ENCODE measurements at places on chromosomes 7 and 10.
A peak's percentile ranks its signal among the peaks of the same experiment; 100 is the strongest.

- H3K27ac ChIP-seq = no peak overlapping the region
- no peaks in the 10 kb centered on the region for H3K36me3 ChIP-seq
- no peaks in the 10 kb centered on the region for H3K4me1 ChIP-seq
- no peak for DNase-seq
- H3K27me3 ChIP-seq = no peaks in the 10 kb centered on the region
- H3K4me3 ChIP-seq = no peak overlapping the region
Measured at GRCh38 chr10:75525067-75525466, 93.6 kb downstream of the LRMDA start.

GRCh38 chr10:100004805-100005510, 4.8 kb downstream of the DNMBP start:
- no peaks in the 10 kb centered on the region for H3K36me3 ChIP-seq
- H3K4me1 ChIP-seq = peaks cover 2% of the 10 kb centered on the region
- H3K27me3 ChIP-seq = no peaks in the 10 kb centered on the region
- DNase-seq = no peak
- no peak overlapping the region for H3K27ac ChIP-seq

DNA sequence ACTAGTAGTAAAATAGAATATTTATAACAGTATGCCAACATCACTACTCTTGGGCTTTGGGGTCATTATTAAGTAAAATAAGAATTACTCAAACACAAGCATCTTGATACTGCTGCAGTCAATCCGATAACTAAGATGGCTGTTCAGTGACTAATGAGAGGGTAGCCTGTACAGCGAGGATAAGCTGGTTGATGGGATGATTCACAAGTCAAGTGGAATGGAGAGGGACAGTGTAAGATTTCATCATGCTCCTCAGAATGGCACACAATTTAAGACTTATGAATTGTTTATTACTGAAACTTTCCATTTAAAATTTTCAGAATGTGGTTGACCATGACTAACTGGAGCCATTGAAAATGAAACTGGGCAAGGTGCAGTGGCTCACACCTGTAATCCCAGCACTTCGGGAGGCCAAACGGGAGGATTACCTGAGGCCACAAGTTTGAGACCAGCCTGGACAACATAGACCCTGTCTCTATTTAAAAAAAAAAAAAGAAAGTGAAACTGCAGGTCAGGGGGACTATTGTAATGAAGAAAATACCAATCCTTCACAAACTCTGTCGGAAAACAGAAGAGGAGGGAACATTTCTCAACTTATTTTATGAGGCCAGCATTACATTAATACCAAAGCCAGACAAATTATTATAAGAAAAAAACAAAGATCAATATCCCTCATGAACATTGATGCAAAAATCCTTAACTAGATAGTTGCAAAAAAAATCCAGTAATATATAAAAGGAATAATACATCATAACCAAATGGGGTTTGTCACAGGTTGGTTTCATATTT, 11.2 kb downstream of the AVL9 start:
- DNase-seq = no peak
- no peak overlapping the region for H3K4me3 ChIP-seq
- no peaks in the 10 kb centered on the region for H3K36me3 ChIP-seq
- no peaks in the 10 kb centered on the region for H3K27me3 ChIP-seq
- H3K4me1 ChIP-seq = no peaks in the 10 kb centered on the region

GRCh38 chr10:92241158-92241500, 49.7 kb downstream of the CPEB3 start:
- H3K27me3 ChIP-seq = peaks cover 17% of the 10 kb centered on the region
- no peak for DNase-seq
- no peaks in the 10 kb centered on the region for H3K4me1 ChIP-seq
- H3K36me3 ChIP-seq = no peaks in the 10 kb centered on the region
- H3K4me3 ChIP-seq = peak overlapping the region; percentile 32

DNA sequence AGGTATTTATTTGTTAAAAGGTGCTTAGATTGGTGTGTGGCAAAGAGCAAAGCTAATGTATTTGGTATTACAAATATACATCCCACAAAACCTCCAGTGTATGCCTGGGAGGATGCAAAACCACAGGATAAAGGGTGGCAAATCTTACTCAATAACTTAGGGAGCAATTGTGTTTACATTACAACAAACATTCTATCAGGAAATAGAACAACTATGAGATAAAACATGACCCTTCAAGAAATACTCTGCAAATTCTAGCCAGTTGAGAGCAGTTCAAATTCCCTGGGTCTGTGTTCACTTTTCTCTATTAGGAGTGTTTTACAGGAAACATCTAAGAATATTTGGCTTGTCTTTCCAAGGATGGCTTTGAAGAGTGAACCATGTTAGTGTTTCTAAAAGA, 64.9 kb downstream of the CUL1 start:
- H3K4me3 ChIP-seq = no peak overlapping the region
- H3K36me3 ChIP-seq = peaks cover 3% of the 10 kb centered on the region
- H3K4me1 ChIP-seq = no peaks in the 10 kb centered on the region
- DNase-seq = no peak

DNA sequence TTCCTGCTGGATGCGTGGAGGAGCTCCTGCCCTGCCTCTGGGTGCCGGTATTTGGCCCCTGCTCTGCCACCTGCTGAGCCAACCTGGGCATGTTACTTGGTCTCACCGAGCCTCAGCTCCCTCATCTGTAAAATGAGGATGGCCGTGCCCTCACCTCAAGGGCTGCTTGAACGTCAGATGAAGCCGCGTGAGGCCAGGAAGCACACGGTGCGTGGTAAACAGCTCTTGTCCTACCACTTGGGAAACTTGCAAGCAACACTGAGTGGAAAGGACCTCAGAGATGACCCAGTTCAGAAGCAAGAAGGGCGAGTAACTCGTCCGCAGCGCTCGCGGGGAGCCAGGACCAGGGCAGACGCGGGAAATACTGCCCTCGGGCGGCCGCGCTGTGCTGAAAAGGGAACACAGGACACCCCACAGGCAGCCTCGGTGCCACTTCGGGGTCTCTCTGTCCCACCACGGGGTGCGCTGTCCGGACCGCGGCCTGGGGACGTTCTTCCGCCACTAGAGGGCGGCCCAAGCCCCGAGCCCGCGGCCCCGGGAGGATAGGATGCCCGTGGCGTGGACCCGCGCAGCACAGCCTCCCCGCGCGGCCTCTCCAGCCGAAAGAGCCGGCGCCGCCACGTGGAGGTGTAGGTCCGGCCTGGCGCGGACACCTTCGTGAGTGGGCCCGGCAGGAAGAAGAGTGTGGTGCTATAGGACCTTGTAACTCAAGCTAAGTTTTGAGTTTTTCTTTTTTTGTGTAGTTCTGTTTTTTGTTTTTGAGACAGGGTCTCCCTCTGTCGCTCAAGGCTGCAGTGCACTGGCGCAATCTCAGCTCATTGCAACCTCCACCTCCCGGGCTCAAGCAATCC, 94.1 kb downstream of the PRKAG2 start:
- H3K4me3 ChIP-seq = peak overlapping the region; percentile 8
- no peaks in the 10 kb centered on the region for H3K36me3 ChIP-seq
- no peak overlapping the region for H3K27ac ChIP-seq

GRCh38 chr7:47327698-47328391, 254.1 kb downstream of the TNS3 start:
- peaks cover 10% of the 10 kb centered on the region for H3K4me1 ChIP-seq
- no peaks in the 10 kb centered on the region for H3K36me3 ChIP-seq
- peak overlapping the region; percentile 34 for H3K4me3 ChIP-seq
- no peaks in the 10 kb centered on the region for H3K27me3 ChIP-seq

DNA sequence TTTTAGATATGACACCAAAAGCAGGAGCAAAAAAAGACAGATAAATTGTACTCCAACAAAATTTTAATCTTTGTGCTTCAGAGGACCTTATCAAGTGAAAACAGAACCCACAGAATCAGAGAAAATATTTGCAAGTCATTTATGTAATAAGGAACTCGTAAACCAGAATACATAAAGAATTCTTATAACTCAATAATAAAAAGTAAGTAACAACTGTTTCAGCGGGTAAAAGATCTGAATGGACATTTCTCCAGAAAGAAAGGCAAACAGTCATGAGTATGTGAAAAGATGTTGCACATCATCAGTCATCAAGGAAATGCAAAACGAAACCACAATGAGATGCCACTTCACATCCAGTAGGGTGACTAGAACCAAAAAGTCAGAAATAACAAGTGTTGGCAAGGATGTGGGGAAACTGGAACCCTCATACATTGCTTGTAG, 167.7 kb upstream of the KCTD7 start:
- no peak overlapping the region for H3K4me3 ChIP-seq
- no peaks in the 10 kb centered on the region for H3K4me1 ChIP-seq

DNA sequence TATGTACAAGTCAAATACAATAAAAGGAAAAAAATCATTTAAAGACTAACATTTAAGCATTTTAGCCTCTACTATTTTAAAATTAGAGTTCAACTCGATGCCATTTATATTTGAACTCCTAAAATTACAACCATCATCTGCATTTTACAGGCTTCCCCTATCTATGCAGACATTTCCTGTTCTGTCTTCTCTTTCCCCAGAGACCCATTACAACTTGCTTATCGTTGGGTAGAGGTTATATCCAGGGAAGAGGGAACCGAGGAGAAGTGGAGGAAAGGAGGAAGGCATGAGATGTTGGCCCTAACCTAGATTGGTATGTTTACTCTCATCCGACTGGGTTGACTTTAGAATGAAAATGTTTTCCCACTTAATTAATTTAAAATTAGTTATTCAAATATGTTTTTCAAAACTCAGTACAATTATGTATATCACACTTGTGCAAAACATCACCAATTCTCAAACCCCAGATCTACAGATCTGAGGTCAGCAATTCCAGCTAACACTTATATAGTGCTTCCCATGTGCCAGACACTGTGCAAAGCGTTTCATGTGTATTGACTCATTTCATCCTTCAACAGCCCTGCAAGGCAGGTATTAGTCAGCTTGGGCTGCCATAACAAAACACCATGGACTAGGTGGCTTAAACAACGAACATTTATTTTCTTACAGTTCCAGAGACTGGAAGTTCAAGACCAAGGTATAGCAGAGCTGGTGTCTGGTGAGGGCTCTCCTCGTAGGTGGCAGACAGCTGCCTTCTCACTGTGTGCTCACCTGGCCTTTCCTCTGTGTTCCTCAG, 27.3 kb upstream of the HERPUD2 start:
- no peak overlapping the region for H3K27ac ChIP-seq
- H3K4me1 ChIP-seq = no peaks in the 10 kb centered on the region
- H3K36me3 ChIP-seq = no peaks in the 10 kb centered on the region
- no peak for DNase-seq

DNA sequence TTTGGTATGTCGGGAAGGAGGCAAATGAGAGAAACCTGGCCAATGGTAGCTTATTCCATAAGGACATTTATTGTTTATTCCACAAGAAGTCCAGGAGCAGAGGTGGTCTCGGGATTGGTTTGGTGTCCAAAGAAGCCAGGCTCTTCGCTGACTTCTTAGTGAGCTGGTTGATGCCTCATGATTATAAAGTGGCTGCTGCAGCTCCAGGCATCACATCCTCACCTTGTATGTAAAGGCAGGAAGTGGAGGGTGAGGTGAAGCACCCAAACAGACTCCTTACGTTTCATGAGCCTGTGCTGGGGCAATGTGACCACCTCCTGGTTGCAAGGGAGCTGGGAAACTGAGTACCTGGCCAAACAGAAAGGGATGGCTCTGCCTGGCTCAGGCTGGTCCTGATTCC, 92.4 kb downstream of the MYL10 start:
- no peak for DNase-seq
- H3K4me3 ChIP-seq = no peak overlapping the region
- H3K36me3 ChIP-seq = no peaks in the 10 kb centered on the region
- H3K4me1 ChIP-seq = 0 out of 2 replicates have a peak, but pooled peaks cover 1% of the 10 kb centered on the region
- no peak overlapping the region for H3K27ac ChIP-seq

GRCh38 chr10:97740613-97741012, 3.7 kb downstream of the ZFYVE27 start:
- DNase-seq = no peak
- H3K27ac ChIP-seq = no peak overlapping the region
- peaks cover 7% of the 10 kb centered on the region for H3K36me3 ChIP-seq
- no peak overlapping the region for H3K4me3 ChIP-seq
- H3K27me3 ChIP-seq = peaks cover 9% of the 10 kb centered on the region
- H3K4me1 ChIP-seq = no peaks in the 10 kb centered on the region

- 0 out of 2 replicates have a peak, but pooled peaks cover 2% of the 10 kb centered on the region for H3K4me1 ChIP-seq
- no peak overlapping the region for H3K27ac ChIP-seq
- H3K36me3 ChIP-seq = no peaks in the 10 kb centered on the region
- H3K4me3 ChIP-seq = no peak overlapping the region
- H3K27me3 ChIP-seq = no peaks in the 10 kb centered on the region
Measured at GRCh38 chr7:20407585-20408466, 77.1 kb downstream of the ITGB8 start.

DNA sequence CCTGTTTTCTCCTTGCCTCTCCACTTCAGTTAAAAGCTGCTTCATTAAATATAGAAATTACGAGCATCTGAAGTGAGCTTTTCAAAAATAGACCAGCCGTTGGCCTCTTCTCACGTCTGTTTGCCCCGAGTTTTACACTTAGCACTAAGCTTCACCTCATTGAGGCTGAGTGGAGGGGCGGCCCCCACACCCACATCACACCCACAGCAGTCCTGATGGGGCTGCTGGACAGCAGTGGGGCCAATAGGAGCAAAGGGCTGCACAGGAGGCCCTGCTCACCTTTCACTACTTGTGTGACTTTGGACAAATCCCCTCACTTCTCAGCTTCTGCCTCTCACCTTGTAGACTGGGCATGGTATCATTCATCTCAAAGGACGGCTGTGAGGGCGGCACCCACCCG, 677.8 kb downstream of the SDK1 start:
- peaks cover 2% of the 10 kb centered on the region for H3K4me1 ChIP-seq
- DNase-seq = no peak
- H3K36me3 ChIP-seq = no peaks in the 10 kb centered on the region
- no peaks in the 10 kb centered on the region for H3K27me3 ChIP-seq
- H3K4me3 ChIP-seq = no peak overlapping the region

- no peak overlapping the region for H3K27ac ChIP-seq
- H3K27me3 ChIP-seq = peaks cover 5% of the 10 kb centered on the region
- peak overlapping the region; percentile 53 for H3K4me3 ChIP-seq
Measured at GRCh38 chr10:30433306-30433729, 666 bp upstream of the MAP3K8 start.

GRCh38 chr7:50679218-50680007, 103.3 kb downstream of the GRB10 start:
- no peaks in the 10 kb centered on the region for H3K27me3 ChIP-seq
- no peak for DNase-seq
- H3K4me3 ChIP-seq = no peak overlapping the region
- no peaks in the 10 kb centered on the region for H3K36me3 ChIP-seq
- H3K4me1 ChIP-seq = no peaks in the 10 kb centered on the region
- H3K27ac ChIP-seq = no peak overlapping the region

GRCh38 chr10:131934769-131935168, 34.0 kb downstream of the PPP2R2D start:
- H3K4me3 ChIP-seq = no peak overlapping the region
- peaks cover 2% of the 10 kb centered on the region for H3K4me1 ChIP-seq
- DNase-seq = no peak
- H3K27me3 ChIP-seq = no peaks in the 10 kb centered on the region
- H3K27ac ChIP-seq = no peak overlapping the region
- H3K36me3 ChIP-seq = peaks cover 12% of the 10 kb centered on the region

GRCh38 chr7:24284699-24285506, 913 bp downstream of the NPY start:
- H3K36me3 ChIP-seq = no peaks in the 10 kb centered on the region
- DNase-seq = no peak
- peaks cover 29% of the 10 kb centered on the region for H3K27me3 ChIP-seq
- H3K27ac ChIP-seq = no peak overlapping the region
